ENCODE measurements at places on chromosomes 4 and X.
A peak's percentile ranks its signal among the peaks of the same experiment; 100 is the strongest.

DNA sequence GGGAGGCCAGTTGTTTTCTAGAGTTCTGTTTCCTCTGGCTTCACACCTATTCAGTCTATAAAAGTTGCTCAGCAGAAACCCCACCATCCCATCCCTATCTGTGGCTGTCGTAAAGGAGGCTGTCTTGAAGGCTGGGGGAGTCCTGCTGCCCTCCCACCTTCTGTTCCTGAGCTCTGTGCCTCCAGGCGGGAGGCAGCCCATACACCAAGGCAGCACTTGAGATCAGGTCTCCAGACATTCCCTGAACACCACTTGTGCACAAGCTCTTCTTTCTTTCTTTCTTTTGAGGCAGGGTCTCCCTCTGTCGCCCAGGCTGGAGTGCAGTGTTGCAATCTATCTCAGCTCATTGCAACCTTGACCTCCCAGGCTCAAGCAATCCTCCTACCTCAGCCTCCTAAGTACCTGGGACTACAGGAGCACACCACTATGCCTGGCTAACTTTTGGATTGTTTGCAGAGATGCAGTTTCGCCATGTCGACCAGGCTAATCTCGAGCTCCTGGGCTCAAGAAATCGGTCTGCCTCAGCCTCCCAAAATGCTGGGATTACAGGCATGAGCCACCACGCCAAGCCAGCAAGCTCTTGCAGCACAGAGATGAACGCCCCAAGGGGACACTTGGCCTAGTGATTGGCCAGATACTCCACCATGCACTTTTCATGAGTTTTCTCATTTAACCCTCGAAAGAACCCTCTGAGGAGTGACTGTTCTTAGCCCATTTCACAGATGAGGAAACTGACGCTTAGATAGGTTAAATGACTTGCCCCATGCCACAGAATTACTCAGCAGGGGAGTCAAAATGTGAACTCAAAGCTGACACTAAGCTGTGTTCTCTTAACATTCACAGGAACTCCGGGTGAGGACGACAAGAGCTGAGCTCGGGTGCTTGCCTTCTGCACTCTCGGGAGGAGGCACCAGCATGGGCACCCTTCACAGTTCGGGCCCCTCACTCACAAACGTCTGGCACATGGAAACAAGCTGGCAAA lies 55.8 kb upstream of the ENPP6 start:
- no peak for DNase-seq

GRCh38 chrX:30313322-30313721 lies 4.1 kb upstream of the NR0B1 start:
- no peak for DNase-seq

DNA sequence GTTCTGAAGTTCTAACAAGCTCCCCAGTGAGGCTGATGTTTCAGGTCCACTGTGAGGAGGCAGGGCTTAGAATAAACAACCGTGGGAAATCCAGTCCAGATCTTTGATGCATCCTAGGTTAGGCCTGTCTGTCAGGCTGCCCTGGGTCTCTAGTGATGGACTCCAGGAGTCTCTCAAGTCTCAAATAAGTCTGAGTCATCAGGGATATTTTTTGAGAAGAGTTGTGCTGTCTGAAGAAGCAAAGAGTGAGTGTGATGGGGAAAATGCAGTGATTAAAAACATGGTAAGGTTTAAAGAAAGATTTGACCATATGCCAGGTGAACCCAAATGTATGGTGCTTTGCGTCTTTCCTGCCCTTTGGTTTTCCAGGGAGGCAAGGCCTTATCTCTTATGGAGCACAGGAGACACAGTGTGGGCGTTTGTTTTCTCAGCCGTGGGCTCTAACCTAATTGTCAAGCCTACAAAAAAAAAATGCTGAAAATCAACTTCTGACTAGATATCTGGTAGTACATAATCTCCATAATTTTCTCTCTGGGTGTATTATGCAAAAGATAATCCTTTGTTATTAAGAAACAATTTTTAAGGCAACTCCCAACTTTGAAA lies 100.7 kb downstream of the PTTG2 start:
- DNase-seq: no peak

GRCh38 chrX:136708348-136708747 lies 60.4 kb downstream of the CD40LG start:
- no peak for DNase-seq

- no peak for DNase-seq
Observed at GRCh38 chrX:139642241-139642927, 65.6 kb downstream of the MCF2 start.

- no peak for DNase-seq
Observed at GRCh38 chr4:116328261-116328860, 757.0 kb downstream of the TRAM1L1 start.

DNA sequence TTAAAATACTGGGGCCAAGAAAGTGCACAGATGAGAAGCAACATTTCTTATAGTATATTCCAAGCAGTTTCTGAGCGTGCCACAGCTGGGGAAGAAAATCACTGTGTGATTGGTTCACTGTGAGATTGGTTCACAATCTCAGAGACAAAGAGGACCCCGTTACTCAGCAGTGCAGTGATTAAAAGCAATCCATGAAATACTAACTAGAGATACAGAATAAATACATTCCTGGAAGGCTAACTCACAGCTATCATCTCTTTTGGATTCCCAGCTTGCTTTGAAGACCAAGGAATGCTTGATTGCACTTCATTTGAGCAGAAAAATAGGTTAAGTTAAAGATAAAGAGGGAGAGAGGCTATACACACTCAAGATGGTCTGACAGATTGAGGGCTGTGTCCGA lies 132.1 kb upstream of the RAPGEF2 start:
- DNase-seq: no peak

GRCh38 chr4:81722290-81722851 lies 250.7 kb upstream of the RASGEF1B start:
- DNase-seq: no peak

- no peak for DNase-seq
Observed at GRCh38 chrX:46311581-46312120, 233.6 kb downstream of the ZNF674 start.

- no peak for DNase-seq
Observed at GRCh38 chrX:105098201-105098600, 122.3 kb downstream of the TEX13A start.

- no peak for DNase-seq
Observed at GRCh38 chrX:53718073-53718472, 31.6 kb upstream of the HUWE1 start.

DNA sequence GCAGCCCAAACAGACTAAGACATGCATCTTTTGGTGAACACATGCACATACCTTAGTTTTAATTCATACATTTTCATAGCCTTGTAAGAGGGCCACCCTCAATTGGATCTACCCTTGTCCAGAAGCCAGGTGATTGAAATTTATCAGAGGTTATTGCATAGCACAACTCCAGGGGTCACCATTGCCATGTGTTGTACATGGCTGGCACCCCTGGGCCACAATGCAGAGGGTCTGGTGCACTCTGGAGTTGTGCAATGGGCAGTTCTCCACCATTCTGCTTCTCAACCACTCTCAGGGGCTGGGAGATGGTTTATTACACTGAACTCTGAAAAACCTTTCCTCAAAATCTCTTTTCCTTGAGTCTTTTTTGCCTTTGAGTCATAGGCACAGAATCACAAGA lies 184.4 kb upstream of the CXorf66 start:
- no peak for DNase-seq

- DNase-seq: no peak
Observed at GRCh38 chr4:63302792-63303191, 1106.5 kb downstream of the TECRL start.

DNA sequence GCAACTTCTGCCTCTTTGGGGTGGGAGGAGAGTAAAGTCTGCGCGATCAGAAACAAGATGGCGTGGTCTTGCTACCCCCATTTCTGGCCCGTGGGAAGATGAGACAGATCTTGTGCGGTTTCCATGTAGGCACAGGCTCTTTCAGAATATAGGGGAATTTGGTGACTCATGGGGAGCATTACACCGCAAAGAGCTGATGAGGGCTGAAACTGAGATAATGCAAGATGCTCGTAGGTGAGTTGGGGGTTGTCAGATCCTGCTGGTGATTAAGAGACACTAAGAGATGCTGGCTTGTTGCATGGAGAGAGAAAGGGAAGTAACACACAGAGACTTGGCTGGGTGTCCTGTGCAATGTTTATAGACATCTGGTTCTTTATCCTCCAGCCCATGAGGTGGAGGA lies 1.5 kb downstream of the EVC start:
- no peak for DNase-seq

GRCh38 chrX:139875841-139876240 lies 57.0 kb downstream of the ATP11C start:
- DNase-seq: no peak

DNA sequence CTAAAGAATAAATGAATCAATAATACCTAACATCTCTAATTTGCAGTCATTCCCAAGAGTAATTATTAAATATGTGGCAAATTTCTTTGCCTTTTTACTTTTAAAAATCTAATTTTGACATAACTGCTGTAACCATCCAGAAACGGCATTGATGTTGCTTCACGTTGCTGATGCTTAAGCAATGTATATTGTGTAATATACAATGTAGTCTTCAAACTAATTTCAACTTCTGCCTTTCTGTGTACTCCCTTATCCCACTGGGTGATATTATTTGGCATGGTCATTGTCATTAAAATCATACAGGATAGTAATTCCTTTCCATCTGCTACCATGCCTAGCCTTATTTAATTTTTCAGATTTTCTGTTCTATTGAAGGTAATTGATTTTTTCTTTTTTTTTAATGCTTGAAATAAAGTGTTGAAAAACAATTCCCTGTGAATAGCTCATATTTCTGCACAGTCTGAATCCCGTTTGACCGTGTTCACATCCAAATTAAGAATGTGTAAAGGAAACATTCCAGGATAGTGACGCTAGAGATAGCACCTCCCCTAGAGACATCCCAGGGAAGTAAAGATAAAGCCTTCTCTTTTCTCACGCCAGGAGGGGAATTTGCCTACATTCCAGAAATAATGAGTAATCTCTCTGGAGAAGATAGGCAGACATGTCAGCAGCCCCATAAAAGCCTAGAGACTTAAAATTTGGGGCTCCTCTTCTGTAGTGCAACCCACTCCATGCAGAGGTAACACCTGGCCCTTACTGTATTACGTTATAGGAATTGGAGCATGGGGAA lies 8.6 kb downstream of the FAM200B start:
- peak; percentile 65 for DNase-seq

DNA sequence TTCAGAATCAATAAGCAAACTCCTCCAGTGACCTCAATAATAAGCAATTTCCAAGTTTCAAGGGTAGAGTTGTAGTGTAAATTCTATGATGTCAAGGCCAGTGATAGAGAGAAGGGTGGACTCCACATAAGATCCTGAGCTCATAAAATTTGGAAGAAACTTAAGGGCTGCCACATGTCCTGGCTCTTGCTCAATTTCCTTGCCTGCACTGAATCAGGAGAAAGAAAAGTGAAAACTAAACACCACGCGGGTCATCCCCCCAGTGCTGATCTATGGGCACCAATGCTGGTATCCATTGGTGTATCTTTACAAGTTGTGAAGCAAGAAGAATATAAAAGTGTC lies 392.0 kb upstream of the INTU start:
- no peak for DNase-seq

DNA sequence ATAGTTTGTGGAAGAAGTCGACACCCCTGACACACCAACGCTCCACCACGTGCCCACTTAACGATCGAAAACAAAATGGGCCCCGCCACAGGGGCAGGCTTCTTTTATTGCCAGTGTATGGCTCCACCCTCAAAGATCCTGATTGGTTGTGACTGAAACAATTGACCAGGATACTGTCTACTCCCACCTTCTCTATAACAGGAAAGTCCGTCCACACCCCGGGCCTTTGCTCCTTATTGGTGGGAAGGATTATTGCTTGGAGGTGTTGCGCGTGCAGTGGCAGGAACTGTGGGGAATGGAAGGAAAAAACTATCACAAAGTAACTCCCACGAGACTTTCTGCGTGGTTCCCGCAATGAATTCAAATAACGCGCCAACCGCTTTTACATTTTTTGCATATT lies at the start of gene USP26:
USP26 (minus strand) TSS at position 79 of the 400 bp plus-strand sequence. CDS start 68,889 bp downstream, outside the sequence.
- no peak for DNase-seq

GRCh38 chr4:147633643-147634042 lies 16.4 kb downstream of the TMEM184C start:
- no peak for DNase-seq

DNA sequence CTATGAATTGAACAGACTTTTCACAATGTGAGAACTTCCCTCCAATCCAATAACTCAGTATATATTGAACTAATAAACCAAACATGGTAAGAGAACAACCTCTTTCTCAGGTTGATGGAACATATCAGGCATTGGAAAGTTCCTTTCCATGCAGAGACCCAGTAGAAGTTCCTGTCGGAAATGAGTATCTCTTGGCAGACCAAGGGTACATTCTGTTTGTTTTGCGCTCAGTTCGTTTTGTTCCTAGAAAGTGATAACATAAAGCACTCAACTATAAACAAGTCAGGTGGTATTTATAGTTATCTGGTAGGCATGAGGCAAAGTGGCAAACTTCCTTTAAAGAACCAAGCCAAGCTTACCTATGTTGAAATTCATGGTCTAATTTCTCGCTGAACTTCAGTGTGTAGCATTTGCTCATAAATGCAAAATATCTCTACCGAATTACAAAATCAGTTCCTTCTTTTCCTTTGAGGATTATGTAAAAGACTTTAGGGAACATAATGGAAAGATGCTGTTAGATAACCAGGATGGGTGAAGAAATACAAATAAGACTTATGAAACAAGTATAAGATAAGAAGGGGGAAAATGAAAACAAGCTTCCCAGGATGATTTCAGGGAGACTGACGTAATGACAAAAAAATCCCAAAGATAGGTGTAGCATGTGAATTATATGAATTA lies 120.3 kb downstream of the ARHGAP24 start:
- DNase-seq: no peak

DNA sequence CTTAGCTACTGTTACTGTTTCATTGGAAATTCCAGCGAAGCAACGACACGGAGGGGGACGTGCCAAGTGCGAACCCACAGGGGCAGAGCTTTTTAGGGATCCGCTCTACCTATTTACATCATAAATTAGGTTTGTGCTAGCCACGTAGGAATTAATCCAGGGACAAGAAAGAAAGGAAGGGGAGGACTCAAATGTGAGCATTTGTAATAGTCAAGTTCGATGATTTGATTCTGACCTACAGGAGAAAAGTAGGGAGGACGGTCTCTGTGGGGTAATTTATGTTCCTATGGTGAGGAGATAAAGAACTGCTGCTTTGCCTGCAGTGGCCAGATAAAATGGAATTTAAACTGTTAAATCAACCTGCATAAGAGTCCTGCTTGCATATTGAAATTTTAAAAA lies 1.7 kb downstream of the INTS6L start:
- DNase-seq: no peak

DNA sequence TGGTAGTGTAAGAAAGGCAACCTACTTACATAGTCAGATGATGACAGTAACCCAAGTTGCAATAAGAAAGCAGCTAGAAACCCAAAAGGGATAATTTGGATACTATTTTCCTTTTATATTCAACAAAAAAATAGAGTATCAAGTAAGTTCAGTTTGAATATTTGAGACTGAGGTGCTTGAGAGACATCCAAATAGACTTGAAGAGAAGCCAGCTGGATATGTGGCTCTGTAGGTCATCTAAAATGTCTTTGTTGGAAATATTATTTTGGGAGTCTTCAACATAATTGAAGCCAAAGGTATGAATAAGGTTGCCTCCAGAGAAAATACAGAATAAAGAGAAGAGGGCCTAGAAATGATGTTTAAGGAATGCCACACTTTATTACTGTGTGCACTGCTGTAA lies 438.2 kb upstream of the DIAPH2 start:
- DNase-seq: no peak

- no peak for DNase-seq
Observed at GRCh38 chrX:153305972-153306371, 15.6 kb downstream of the PNMA6F start.
